Erythroblast (primary cell): ENCODE measurements at places on chromosomes 7 and 10.

GRCh38 chr10:48306870-48307710 is 613 bp downstream of the MAPK8 start:
- peak; percentile 86 for DNase-seq

DNA sequence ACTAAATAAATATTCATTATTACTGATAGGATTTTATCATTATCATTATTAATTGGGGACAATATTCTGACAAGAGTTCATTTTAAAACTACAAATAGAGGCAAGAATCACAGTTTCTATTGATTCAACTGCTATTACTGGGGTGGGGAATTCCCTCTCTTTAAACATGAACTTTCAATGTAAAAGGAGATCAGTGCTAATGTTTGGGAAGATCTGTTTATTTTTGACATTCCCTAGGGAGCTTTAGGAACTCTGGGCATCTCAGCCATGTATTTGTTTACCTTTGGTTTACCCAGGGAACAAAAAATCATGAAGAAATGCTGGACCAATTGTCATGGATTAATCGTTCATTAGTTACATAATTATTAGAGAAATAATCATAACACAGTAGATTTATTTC is 443.2 kb upstream of the AKR1E2 start:
- no peak for DNase-seq

- no peak for DNase-seq
Measured at GRCh38 chr7:135239263-135239662, 5.6 kb downstream of the STRA8 start.

- no peak for DNase-seq
Measured at GRCh38 chr7:126213876-126214275, 1038.9 kb downstream of the GRM8 start.
